Activated naive CD4-positive, alpha-beta T cell treated with anti-CD3 and anti-CD28 coated beads for 36 hours (primary cell): ENCODE measurements at places on chromosomes 5 and 9. TPM values are rescaled to one million over a fixed set of nuclear protein-coding genes. Genes with fewer than 3 reads are reported as not detected.

The CBY3 gene
- not detected for total RNA-seq

The MRPL36 gene
- 63.4 TPM for total RNA-seq

The REEP5 gene
- 18.8 TPM for total RNA-seq

The HK3 gene
- total RNA-seq = not detected

DNA sequence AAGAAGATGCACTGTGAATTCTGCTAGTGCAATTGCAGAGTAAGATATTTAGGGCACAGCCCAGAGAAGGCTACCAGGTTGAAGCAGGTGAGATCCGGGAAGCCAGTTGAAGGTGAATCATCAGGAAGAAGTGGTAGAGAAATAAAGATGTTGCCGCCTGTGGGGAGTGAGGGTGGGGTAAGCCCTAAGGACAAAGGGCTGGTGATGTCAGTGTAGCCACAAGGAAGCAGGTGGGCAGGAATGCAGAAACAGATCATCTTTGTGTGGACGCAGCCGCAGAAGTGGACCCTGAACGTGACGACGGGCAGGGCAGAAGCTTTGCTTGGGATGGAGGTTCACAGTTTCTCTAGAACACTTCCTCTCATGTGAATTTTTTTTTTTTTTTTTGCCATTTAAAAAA lies 164.2 kb downstream of the ACTL7B start:
- DNase-seq = no peak
- H3K36me3 ChIP-seq = peaks cover 2% of the 10 kb centered on the region
- H3K4me3 ChIP-seq = no peak overlapping the region
- no peak overlapping the region for H3K27ac ChIP-seq
- no peaks in the 10 kb centered on the region for H3K27me3 ChIP-seq

GRCh38 chr9:27125936-27126335 lies 16.9 kb downstream of the TEK start:
- DNase-seq = no peak
- H3K4me1 ChIP-seq = no peaks in the 10 kb centered on the region
- H3K27ac ChIP-seq = no peak overlapping the region
- H3K4me3 ChIP-seq = no peak overlapping the region
- H3K36me3 ChIP-seq = no peaks in the 10 kb centered on the region

DNA sequence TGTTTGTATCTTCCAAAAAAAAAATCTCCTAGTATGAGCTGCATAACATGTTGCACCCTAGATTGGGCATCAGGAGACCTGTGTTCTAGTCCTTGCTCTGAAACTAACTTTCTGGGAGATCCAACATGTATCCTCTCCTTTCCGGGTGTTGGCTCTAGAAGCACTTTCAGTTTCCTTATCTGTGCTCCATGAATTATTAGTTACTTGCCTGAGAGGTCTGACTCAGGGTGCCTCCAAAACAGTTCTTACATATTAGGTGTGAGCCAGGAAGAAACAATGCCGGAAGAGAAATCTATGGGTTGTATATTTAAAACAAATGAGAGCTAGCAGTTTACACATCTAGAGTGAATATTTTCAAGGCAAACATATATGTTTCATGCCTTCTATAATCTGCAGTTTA lies 36.7 kb upstream of the SLC36A2 start:
- no peaks in the 10 kb centered on the region for H3K4me1 ChIP-seq
- peaks cover 5% of the 10 kb centered on the region for H3K27me3 ChIP-seq
- no peak for DNase-seq
- no peak overlapping the region for H3K27ac ChIP-seq

DNA sequence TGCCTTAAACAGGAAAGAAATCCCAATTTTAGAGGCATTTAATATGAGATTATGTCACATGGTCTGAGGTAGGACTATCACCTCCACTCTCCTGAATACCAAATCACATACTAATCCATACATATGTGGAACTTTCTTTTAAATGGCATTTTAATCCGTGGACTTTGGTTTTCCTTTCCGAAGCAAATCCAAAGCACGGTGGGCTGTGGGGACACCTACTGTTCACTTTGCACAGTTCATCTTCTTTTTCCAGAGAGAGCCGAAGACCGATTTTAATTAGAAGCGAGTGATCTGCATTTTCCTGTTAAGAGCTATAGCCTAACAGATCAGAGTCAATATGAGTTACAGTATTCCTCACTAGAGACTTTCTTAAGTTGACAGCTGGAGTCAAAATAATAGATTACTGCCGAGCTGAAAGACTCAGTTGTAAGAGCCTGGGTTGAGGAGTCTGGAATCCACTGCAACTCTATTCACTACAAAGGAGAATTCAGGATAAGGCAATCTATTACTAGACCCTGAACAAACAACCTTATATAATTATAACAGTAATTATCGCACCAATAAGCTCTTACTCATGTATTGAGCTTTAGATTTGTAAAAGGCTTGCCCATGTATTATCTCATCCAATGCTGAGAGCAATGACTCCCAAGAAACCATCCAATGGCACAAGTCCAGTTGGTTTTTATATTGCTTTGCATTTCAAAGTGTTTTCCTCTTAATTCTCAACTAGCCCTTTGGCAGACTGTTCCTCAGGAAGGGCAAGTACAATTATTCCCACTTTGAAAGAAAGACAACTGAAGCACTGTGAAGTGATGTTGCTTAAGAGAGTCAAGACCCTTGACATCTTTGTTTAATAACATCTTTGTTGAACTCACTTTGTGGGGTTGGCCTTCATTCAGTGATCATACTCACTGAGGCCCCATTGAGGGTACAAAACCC lies 144.7 kb downstream of the TRPM6 start:
- peak; percentile 31 for DNase-seq
- no peaks in the 10 kb centered on the region for H3K36me3 ChIP-seq
- peaks cover 3% of the 10 kb centered on the region for H3K4me1 ChIP-seq

GRCh38 chr9:123689701-123690428 lies 240.1 kb downstream of the DENND1A start:
- no peak for DNase-seq
- H3K27me3 ChIP-seq = no peaks in the 10 kb centered on the region
- no peak overlapping the region for H3K27ac ChIP-seq
- peaks cover 36% of the 10 kb centered on the region for H3K4me1 ChIP-seq
- H3K4me3 ChIP-seq = no peak overlapping the region

DNA sequence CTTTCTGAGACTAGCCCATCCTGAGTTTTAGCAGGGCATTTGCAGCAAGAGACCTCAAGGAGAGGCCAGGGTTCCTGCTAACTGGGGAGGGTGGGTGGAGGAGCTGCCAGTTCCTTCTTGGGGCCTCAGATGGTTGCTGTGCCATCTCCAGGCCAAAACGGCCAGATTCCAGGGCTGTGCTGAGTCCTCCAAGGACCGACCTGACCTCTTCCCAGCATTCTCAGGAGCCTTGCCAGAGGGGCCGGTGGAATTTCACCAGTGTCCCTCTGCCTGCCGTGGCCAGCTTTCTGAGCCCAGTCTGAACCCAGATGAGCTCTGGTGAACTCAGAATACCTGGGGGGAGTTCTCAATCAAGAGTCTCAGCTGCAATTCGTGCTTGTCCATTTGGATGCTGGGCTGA lies 54.3 kb downstream of the TSTD2 start:
- H3K36me3 ChIP-seq = peaks cover 7% of the 10 kb centered on the region
- H3K4me3 ChIP-seq = no peak overlapping the region
- peaks cover 17% of the 10 kb centered on the region for H3K4me1 ChIP-seq
- H3K27me3 ChIP-seq = no peaks in the 10 kb centered on the region
- DNase-seq = no peak
- H3K27ac ChIP-seq = no peak overlapping the region

DNA sequence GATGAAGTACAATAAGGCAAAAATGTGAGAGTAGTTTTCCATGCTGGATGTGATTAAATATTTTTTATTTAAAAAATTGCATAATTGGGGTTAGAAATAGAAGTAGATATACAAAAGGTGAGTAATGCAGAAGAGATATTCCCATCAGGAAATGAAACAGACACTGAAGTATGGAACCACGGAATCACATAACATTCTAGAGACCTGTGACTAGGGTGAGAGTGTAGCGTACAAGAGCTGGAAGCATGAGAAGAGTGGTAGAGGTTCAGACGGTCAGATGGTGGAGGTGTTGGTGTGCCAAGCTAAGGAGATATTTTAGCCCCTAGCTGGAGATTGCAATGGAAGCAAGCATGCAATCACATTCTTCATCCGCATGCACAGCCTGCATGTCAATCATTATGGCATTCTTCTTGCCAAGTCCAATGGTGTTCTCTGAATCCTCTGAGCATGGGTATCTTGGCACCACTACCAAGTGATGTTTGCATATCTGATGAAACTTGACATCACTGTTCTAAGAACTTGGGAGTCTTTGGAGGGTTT lies 587.8 kb downstream of the PSAT1 start:
- H3K27ac ChIP-seq = no peak overlapping the region
- H3K36me3 ChIP-seq = no peaks in the 10 kb centered on the region
- no peak for DNase-seq

DNA sequence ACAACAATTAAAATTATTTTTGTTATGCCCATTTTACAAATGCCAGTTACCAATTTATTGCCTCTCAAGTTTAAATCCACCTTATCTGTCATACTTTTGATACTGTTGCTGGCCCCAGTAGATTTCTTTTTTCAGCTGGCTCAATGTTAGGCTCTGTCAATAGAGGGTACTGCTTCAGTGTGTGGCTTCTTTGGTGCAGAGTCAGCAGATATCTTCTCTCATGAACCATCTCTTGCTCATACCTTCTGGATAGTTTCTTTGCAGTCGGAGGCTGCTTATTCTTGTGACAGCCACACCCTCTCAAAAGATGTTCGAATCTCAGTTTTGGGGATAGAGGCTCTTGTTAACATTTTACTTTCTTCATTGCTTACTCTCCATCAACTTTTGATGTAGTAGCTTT lies 849.9 kb upstream of the SEMA6A start:
- no peaks in the 10 kb centered on the region for H3K36me3 ChIP-seq
- H3K27ac ChIP-seq = no peak overlapping the region
- H3K27me3 ChIP-seq = no peaks in the 10 kb centered on the region
- no peak overlapping the region for H3K4me3 ChIP-seq
- DNase-seq = no peak
- no peaks in the 10 kb centered on the region for H3K4me1 ChIP-seq
